ENCODE measurements at places on chromosomes 11 and 22. TPM values are rescaled to one million over a fixed set of nuclear protein-coding genes. Genes with fewer than 3 reads are reported as not detected.

- DNase-seq: no peak
Observed at GRCh38 chr11:116043857-116044256, 539.6 kb upstream of the CADM1 start.

The PHLDA2 gene
- total RNA-seq: not detected

DNA sequence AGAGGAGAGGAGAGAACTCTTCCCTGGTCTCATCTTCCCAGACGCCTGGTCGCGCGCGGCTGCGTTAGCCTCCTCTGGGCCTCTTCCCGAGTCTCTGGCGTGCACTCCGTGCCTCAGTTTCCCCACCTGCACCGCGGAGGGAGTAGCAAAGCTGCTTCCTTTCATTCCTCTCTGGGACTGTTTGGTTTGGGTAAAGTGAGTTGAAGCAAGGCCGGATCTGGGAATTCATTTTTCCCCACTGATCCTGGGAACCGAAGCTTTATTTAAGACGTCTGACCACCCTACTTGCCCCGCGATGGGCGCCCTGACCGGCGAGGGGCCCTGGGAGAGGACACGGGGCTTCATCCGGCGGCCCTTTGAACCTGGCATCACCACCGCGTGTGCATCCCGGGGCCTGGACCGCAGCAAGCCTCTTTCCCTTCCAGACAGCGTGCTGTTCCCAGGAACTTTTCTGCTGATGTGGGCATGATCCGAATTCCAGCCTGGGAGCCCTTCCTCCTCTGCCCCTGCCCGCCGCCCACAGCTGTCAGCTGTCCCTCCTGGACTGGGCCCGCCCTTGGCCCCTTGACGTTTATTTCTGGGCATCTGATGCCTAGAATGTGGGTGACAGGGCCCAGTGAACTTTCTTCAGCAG lies 758 bp downstream of the LDLRAD3 start:
- DNase-seq: peak; percentile 26

- DNase-seq: no peak
Observed at GRCh38 chr11:18011633-18012032, 1.2 kb downstream of the SERGEF start.

The HOATZ gene
- not detected for total RNA-seq

DNA sequence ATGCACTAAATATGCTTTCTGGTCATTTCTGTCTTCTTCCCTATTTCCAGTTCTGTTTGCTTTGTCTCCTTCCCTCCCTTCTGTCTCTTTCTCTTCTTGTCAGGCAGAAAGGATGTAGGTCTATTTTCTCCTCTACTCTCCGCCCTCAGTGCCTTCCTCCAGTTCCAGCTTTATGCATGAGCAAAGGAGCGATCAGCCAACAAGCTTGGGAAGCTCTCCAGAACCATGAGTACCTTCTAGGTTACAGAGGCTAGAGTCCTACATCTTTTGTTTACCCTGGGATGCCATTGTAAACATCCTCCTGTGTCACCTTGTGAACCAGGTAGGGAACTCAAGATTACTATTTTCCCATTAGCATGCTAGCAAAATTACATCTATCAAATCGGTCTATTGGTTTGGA lies 7.9 kb upstream of the SPON1 start:
- no peak for DNase-seq

DNA sequence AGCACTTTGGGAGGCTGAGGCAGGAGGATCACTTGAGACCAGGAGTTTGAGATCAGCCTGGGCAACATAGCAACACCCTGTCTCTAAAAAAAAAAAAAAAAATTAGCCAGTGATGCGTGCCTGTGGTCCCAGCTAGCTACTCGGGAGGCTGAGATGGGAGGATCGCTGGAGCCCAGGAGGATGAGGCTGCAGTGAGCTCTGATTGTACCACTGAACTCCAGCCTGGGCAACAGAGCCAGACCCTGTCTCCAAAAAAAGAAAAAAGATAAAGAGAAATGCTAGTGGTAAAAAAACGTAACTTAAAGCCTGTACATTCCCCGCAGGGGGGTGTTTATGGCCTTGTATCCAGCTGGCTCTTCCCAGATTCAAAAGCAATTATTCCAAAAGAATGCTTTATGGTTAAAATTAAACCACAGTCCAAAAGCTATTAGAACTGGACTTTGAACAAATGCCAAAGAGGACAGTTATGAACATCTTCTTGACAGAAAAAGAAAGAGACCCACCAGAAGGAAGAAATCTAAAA lies 16.4 kb upstream of the SNX32 start:
- DNase-seq: no peak

The TRIM66 gene
- total RNA-seq: 1.9 TPM

GRCh38 chr22:21960200-21961126 lies 7.8 kb upstream of the PPM1F start:
- DNase-seq: no peak

All from GM23338 (cell line).